NCI-H2171 (cell line): ENCODE measurements at places on chromosomes 2 and 18.

GRCh38 chr2:112725545-112726457, 5.0 kb downstream of the NT5DC4 start:
- DNase-seq: no peak

DNA sequence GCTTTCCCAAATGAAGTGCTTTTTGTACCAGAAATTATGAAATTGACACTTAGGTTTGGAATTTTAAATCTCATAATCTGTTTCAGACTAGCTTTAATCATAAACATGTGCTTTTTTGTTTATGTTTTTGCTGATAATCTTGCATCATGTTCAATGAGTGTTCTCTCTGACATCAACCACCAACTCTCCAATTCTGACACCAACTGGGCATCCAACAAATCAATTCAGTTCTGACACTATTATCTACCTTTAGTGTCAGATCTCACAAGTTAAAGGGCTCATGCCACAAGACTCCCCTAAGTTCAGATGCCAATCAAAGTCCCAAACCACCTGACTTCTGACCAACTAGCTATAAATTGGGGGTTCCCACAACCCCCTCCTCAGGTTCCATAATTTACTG, 19.6 kb downstream of the PELI1 start:
- no peak for DNase-seq

DNA sequence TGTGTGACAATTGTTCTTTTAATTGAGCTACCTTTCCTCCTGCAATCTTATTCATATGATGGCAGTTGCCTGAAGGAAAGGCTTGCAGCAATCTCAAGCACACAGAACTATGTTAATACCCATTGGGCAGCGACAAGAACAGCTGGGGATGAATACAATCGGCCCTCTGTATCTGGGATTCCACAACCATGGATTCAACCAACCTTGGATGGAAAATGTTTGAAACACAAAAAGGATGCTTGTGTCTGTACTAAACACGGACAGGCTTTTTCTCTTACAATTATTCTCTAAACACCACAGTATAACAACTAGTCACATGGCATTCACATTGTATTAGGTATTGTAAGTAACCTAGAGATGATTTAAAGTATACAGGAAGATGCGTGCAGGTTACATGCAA, 256.1 kb upstream of the SIX2 start:
- no peak for DNase-seq

DNA sequence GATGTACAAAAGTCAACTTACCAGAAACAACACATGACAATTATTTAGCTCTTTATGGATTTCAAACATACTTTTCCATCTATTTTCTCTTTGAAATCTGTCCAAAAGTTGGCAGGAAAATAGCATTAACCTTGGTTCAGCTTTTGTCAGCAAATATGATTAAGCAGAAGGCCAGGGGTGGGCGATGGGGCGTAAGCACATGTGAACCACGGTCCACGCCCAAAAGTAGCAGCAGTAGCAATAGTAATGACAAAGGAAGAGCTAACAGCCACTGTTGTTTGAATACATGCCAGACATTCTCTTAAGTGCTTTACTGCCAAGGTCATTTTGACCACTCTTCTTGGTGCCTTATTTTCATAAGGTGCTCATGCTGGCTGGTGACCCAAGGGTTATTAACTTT, 73.5 kb downstream of the ANTXR1 start:
- DNase-seq: no peak

DNA sequence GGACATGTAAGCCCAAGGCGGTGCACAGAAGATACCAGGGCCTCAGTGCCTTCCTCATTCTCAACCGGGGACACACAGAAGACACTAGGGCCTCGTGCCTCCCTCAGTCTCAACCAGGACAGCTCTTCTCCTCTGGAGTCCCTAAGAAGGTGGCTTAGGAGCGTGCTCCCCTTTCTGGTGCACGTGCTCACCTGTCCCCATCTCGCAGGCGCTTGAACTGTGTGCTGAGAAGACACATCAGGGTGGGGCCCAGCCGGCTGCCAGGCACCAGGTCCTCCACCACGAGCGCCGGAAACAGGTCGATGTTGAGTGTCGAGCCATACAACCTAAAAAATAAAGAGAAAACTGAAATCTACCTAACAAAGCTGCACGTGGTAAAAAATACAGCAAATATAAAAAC, 99.9 kb downstream of the PXDN start:
- DNase-seq: no peak

DNA sequence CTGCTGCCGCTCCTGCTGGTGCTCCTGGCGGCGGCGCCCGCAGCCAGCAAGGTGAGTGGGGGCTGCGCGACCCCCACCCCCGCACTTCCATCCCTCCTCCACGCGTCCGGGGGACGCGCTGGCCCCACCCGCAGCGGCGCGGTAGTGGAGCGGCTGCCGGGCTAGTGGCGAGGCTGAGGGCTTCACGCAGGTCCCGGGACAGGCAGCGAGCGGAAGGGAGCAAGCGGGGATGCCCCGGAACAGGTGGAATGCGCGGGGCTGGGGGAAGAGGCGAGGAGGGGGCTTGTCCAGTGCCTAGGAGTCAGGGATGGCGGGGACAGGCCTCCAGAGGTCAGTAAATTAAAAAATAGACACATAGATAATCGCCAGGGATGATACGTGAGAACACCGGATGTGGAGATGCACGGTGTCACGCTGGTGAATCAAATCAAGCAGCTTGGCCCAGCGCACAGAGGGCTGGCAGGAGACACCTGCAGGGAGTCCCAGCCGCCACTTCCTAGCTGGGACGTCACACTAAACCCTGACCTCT, 403 bp downstream of the COL4A3 start:
- DNase-seq: no peak

- DNase-seq: no peak
Measured at GRCh38 chr2:156841321-156841720, 405.1 kb downstream of the GPD2 start.

DNA sequence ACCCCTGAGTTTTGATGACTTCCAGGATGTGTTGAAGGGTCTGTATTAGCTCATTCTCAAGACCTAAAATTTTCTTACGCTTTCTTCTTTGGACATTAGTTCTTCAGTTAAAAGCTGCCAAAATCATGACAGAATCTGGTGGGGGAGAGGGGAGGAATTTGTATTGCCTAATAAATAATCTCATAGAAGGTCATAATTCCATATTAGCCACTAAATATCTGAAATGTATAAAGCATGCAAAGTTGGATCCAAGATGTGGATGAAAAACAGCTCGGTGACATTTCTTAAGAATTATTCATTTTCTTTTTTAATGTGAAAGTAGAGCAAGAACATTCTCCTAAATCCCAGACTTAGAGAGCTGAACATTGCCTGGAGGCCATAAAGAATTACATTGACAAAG, 120.1 kb downstream of the MMADHC start:
- no peak for DNase-seq

GRCh38 chr2:80151651-80152050, 152.9 kb downstream of the LRRTM1 start:
- DNase-seq: no peak
